Daoy (cell line): ENCODE measurements at places on chromosomes 2 and 18. TPM values are rescaled to one million over a fixed set of nuclear protein-coding genes. Genes with fewer than 3 reads are reported as not detected.

The CXCR1 gene
- total RNA-seq: not detected in 2 replicates

The SERPINB2 gene
- 17.2 and 18.1 TPM in 2 replicates for total RNA-seq

The LHCGR gene
- total RNA-seq: not detected in 2 replicates

The GALR1 gene
- total RNA-seq: not detected in 2 replicates
